NCI-H187 treated with DMSO at 0.1 percent for 48 hours (cell line): ENCODE measurements at places on chromosomes 12 and 14.

DNA sequence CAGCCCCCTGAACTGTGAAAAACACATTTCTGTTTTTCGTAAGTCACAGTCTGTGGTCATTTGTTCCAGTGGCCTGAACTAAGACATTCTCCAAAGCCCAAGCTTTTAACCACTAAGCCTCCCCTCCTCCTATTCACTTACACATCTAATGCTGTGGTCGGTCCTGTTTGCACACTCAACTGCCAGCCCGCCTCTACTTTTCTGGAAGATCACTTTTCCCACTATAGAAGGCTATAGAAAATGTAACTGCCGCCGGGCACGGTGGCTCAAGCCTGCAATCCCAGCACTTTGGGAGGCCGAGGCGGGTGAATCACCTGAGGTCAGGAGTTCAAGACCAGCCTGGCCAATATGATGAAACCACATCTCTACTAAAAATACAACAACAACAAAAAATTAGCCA lies 524.7 kb upstream of the TMEM132C start:
- DNase-seq: no peak

GRCh38 chr14:42224053-42224888 lies 617.6 kb downstream of the LRFN5 start:
- peak; percentile 21 for DNase-seq

DNA sequence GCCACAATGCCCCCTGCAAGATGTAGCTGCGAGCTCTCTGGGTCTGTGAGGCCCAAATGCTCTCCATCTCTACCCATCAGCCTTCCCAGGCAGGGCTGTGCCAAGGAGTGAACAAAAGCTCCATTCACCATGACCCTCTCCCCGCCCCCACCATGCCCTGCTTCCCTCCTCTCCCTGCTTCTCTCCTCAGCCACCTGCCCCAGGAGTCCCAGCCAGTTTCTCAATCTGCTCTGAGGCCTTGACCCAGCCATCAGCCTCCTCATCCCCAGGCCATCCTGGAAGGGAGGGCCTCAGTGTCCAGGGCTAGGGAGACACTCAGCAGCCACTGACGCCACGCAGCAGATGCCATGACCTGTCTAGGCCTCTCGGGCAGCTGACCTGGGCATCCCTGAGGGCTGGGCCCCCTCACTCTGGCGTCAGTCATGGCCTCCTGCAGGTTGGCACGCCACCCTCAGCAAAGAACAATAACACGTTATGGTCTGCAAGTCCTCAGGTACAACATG lies 8.5 kb upstream of the KRT5 start:
- no peak for DNase-seq

DNA sequence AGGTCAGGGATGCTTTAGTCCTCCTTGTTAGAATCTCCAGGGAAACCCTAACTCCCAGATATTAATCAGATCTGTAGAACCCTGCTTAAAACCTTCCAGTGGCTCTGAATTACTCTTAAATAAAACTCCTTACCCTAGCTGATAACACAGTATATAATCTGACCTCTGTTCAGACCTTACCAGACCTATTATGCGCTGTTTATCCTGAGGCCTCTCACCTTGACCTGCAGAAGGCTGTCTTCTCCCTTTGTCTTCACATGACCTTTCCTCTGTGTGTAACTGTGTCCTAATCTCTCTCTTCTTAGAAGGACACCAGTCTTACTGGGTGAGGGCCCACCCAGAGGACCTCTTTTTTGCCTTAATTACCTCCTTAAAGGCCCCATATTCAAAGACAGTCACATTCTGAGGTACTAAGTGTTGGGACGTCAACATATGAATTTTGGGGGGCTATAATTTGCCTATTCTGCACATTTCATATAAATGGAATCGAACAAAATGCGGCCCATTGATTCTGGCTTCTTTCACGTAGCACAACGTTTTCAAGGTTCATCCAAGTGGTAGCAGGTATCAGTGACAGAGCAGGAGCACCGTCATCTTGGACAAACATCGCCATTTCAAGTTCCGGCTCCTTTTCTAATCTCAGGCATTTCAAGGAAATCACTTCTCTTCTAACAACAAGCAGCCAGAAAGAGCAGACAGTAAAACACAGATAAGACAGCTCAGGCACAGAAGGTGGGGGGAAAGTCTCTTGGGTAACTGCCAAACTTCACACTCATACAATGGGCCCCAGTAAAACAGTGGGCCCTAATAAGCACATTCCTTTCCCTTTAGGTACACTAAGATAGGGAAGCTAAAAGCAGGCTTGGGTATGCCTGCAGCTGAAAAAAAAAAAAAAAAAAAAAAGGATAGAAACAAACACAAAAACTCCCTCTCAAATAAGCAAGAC lies 200.2 kb upstream of the NUDT4 start:
- no peak for DNase-seq

- no peak for DNase-seq
These were observed 439.9 kb downstream of the EGLN3 start for GRCh38 chr14:33510991-33511390.

GRCh38 chr12:12954356-12954755 lies 2.4 kb upstream of the GPRC5D start:
- no peak for DNase-seq

DNA sequence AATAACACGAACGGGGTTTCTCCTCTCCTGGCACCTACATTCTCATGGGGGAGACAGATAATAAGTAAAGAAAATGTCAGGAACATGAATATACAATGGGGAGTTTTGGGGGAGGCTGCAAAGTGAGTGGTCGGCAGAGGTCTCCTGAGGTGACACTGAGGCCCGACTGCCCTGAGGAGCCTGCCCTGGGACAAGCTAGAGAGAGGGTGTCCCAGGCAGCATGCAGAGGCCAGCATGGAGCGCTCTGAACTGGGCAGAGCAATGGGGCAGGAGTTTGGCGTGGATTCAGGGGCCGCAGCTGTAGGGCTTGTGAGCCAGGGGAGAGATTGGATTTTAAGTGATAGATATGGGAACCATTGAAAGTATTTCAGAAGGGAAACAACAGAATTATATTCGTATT lies 320.5 kb downstream of the CACNA1C start:
- no peak for DNase-seq

GRCh38 chr12:82971584-82971983 lies 284.9 kb downstream of the TMTC2 start:
- no peak for DNase-seq

- DNase-seq: no peak
These were observed 34.3 kb upstream of the TC2N start for GRCh38 chr14:91901449-91902226.

GRCh38 chr14:96038558-96038919 lies 623 bp upstream of the C14orf132 start:
- no peak for DNase-seq

DNA sequence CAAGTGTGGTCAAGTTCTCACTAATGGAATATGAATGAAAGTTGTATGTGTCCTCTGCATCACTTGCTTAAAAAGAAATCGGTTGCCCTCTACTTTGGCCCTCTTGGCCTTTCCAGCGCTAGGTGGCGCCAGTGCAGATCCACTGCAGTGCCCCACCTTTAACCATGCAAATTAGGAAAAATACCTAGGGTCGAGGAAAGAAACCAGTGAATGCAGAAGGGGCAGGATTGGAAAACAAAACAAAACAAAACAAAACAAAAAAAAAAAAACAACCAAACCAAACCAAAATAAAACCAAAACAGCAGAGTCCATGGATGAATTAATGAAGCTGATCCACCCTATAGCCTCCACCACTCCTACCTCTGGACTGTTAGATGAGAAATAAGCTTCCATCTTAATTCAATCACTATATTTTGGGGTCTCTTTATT lies 12.9 kb upstream of the NEMF start:
- DNase-seq: peak; percentile 14

GRCh38 chr14:73700325-73700724 lies 13.9 kb downstream of the PNMA1 start:
- no peak for DNase-seq

DNA sequence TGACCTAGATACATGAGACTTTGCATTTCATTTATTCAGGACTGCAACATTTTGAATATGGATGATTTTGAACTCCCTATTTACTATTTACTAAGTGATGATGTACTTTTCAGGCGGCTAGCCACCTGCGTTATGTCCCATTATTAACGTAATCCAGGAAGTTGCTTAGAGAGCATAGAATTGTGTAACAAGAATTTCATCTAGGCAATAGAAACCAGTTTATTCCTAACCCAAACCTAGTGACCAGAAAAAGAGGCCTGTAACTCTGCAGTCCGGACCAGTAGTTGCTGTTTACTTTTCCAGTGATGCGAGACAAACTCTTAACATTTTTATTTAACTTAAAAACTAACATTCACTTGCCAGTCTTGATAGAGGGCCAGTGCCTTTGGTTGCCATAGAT lies 12.3 kb downstream of the NUDT4 start:
- no peak for DNase-seq

DNA sequence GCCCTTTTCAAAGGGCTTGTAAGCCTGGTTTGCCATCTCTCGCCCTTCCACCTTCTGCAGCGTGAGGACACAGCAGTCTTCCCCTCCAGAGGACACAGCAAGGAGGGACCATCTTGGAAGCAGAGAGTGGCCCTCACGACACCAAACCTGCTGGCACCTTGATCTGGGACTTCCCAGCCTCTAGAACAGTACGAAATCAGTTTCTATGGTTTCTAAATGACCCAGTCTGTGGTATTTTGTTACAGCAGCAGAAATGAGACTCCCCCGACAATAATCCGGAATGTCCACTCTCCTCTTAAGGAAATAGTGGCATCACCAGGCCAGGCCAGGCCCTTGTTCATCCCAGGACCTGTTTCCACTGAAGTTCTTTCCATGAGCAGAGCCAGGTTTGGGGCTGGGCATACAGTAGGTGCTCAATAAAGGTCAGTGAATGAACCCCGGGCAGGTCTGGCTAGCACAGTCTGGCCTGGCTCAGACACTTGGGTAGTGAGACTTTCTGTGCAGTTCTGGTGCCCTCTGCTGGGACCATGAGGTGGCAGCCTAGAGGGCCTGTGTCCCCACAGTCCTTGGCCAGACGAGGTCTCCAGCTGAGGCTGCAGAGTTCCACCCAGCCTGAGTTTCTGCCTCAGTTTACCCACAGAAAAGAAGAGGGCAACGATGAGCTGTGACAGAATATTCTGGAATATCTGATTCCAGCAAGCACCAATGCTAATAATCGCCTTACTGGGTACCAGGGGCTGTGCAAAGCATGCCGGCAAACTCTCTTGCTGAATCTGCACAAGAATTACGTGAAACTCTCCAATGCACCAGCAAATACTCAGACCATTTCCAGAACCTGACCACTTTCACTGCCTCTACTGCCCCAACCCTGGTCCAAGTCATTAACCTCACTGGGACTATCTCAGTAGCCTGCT lies 14.0 kb downstream of the ABCB9 start:
- no peak for DNase-seq

GRCh38 chr12:91108196-91108755 lies 3.0 kb downstream of the LUM start:
- no peak for DNase-seq

DNA sequence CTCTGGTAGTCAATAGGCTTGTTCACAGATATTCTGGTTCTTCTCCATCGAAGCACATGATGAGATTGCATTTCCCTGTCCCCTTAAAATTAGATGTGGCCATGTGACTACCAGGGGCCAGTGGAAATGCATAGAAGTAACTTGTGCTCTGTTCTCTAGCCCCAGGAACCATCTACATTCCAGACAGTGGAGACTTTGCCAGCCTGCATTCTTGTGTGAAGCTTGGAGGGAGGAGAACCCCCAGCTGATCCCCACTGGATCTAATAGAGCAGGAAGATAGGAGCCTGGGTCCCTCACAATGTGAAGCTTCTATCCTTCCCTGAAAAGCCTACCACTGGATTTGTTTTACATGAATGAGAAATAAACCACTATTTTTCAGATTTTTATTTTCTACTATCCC lies 130.1 kb downstream of the KITLG start:
- no peak for DNase-seq

DNA sequence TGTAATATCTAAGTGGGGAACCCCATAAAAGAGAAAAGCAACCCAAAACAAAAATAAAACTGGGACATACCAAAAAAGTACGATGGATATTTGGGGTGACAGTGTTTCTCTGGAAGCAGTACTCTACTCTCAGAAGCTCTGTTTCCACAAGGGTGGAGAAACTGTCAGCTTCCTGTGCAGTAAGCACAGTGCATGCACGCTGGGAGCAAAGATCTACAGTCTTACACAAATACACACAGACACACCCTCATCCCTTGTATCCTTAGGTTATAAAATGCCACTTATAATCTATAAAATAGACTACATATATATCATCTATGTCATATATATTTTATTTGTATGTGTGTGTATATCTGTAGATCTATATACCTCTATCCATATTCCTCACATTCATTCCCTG lies 225.8 kb upstream of the SOX5 start:
- no peak for DNase-seq

GRCh38 chr12:97837401-97837800 lies 374.8 kb downstream of the RMST start:
- no peak for DNase-seq

- no peak for DNase-seq
These were observed 3.9 kb upstream of the HSPA2 start for GRCh38 chr14:64536488-64537245.

- no peak for DNase-seq
These were observed 72.1 kb upstream of the SRSF5 start for GRCh38 chr14:69694730-69695281.

DNA sequence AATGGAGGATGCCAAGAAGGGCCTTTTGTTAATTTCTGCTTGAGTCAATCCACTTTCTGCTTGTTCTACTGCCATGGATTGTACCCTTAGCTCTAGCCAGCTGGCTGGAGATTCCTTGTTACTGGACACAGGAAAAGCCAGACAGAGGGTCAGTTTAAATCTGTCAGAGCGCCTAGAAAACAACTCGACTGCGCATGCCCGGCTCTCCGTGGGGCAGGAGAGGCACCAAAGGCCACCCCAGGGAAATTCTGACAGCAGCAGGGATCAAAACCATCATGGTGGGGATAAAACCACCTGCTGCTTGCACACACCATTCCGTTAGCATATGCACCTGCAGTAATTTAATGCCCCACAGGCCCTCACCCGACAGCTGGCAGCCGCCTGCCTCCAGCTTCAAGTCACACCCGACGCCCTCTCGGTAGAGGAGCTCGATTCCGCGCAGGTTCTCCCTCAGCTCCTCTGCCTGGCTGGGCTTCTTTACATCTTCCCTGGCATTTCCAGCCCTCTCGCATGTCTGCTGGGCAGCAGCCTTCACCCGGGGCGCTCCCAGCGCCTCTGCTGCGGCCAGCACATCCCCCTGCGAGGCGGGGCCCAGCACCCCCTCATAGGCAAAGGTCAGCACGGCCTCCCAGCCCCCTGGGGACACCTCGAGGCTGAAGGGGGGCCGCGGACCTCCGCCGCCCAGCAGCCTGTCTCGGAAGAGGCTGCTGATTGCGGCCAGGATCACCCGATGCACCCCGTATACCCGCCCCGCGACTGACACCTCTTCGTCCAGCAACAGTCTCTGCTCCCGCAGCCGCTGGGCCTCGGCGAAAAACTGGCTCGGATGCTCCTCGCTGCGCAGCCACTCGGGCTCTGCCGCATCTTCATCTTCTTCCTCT lies 1.0 kb downstream of the KLHL33 start:
- no peak for DNase-seq

- DNase-seq: no peak
These were observed 11.9 kb downstream of the KCNH3 start for GRCh38 chr12:49550693-49551252.

DNA sequence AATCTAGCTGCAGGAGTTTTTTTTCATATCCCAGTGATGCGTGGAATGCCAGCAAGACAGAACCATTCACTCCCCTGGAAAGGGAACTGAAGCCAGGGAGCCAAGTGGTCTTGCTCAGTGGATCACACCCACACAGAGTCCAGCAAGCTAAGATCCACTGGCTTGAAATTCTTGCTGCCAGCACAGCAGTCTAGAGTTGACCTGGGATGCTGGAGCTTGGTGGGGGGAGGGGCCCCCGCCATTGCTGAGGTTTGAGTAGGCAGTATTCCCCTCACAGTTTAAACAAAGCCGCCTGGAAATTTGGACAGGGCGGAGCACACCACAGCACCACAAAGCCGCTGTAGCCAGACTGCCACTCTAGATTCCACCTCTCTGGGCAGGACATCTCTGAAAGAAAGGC lies 86.9 kb upstream of the STXBP6 start:
- no peak for DNase-seq
